Calu3 (cell line): ENCODE measurements at places on chromosomes 16 and 17. TPM values are rescaled to one million over a fixed set of nuclear protein-coding genes. Genes with fewer than 3 reads are reported as not detected.

GRCh38 chr16:12320298-12320706 is 343.8 kb downstream of the SNX29 start:
- no peak for DNase-seq

GRCh38 chr17:55484575-55484974 is 26.7 kb downstream of the SMIM36 start:
- no peak for DNase-seq

- DNase-seq: no peak
Measured at GRCh38 chr16:11605891-11606290, 19.2 kb upstream of the LITAF start.

GRCh38 chr17:56096026-56096810 is 57.1 kb upstream of the ANKFN1 start:
- no peak for DNase-seq

DNA sequence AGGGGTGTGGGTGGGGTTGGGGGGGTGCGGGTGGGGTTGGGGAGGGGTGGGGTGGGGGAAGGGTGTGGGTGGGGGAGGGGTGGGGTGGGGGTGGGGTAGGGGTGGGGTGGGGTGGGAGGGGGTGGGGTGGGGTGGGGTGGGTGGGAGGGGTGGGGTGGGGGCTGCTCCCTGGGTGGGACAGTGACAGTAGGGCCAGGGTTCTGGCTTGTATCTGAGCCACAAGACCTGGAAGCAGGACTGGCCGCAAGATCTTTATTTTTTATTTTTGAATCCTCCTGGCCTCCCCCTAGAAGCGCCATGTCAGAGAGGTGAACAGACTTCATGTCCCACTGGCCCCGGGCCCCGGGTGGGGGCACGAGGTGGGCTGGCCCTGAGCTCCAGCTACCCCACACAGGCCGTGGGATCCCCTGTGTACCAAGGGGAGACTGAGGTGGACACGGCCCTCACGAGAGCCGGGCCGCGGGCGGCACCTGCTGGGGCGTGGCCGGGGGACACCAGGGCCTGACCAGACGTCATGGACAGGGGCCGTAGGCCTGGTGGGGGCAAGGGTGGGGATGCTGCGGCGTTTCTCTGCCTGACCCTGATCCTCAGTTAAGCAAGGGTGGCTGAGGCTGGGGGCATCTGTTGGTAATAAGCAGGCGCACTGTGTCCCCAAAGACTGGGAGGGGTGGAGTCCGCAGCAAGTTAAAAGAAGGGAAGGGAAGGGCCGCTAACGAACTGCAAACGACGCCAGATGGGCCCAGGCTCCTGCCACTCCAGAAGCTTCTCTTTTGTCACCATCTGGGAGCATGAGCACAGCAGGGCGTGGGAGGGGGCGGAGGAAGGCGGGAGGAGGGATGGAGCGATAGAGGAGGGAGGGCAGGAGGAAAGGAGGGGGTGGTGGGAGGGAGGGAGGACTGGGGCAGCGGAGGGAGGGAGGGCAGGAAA is 22.3 kb upstream of the PABPN1L start:
- DNase-seq: no peak

- peak; percentile 9 for DNase-seq
Measured at GRCh38 chr16:229731-230281, 557 bp upstream of the LUC7L start.

- peak; percentile 100 for DNase-seq
Measured at GRCh38 chr17:40026816-40027613, 11.8 kb downstream of the CSF3 start.

- no peak for DNase-seq
Measured at GRCh38 chr16:1980030-1980769, 1.1 kb downstream of the NOXO1 start.

GRCh38 chr17:56030009-56030624 is 123.2 kb upstream of the ANKFN1 start:
- DNase-seq: no peak

DNA sequence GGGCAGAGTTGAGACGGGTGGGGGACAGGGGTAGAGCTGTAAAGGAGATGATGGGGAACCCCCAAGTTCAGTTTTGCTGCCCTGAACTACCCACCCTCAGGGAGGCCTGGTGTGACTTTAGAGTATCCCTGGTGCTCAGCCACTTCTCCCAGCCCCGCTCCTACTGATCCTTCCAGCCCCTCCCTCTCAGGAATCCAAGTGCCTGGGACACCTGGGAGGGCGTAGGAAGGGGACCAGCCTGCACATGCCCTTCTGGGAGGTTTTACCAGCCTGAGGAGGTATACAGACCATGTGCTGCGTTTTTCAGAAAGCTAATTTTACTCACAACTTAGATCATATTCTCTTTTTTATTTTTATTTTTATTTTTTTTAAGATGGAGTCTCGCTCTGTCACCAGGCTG is 4.1 kb downstream of the ST6GALNAC2 start:
- DNase-seq: no peak

DNA sequence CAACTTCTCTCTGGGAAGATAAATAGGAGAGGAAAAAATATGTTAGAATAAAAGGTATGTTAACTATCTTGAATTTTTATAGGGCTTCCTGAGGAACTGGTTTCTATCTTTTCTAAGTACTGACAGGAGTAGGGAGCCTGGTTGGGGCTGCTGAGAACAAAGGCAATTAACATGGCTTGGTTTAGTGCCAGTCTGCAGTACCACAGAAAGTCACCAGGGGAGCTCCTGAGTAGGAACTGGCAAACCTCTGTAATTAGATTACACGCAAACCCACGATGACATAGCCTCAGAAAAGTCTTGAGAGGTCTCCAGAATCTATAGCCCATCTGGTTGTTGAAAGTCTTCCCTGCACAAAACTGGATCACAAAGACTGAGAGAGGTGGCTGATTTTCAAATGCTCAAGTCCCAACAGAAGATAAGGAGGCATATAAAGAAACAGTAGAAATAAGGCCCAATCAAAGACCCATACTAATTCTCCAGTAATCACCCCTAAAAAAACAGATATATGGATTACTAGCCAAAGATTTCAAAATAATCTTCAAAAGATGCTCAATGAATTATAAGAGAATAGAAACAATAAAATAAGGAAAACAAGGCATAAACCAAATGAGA is 11.7 kb upstream of the CNTNAP4 start:
- DNase-seq: peak; percentile 62

GRCh38 chr16:81502396-81503070 is 57.9 kb downstream of the CMIP start:
- no peak for DNase-seq

DNA sequence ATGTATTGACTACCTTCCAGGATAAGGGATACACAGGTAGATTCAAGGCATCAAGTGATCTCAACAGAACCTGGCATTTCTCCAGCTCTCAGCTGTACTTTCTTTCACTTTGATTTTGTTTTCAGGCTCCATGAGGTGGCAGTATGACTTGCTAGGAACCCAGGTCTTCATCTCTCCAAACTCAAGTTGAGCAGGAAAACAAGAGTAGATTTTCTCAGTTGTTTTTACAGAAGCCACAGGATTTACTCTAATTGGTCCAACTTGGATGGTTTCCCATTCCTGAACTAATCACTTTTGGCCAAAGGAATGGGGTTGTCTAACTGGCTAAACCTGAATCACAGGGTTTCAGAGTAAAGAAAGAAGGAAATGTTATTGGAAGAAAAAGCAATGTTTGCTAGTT is 146.6 kb downstream of the TRIM37 start:
- DNase-seq: peak; percentile 37

DNA sequence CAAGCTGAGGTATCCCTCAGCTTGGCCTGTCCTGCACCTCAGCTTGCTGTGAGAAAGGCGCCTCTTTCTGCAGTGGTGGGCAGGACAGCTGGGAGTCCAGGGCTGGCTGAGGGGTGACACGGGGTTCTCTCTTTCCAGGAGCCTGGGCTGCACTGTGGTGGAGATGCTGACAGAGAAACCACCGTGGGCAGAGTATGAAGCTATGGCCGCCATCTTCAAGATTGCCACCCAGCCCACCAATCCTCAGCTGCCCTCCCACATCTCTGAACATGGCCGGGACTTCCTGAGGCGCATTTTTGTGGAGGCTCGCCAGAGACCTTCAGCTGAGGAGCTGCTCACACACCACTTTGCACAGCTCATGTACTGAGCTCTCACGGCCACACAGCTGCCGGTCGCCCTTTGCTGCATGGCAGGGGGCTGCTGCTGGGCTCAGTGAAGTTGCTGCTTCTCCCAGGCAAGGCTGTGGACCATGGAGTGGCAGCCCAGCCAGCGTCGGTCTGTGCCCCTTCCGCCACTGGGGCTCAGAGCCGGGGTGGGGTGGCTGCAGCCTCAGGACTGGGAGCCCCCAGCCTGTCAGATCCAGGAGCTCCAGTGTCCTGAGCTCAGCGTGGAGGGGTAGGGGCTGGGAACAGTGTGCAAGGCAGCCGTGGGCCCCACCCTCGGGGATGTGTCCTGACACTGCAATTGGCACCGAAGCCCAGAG is 6.4 kb downstream of the LIMD2 start:
- DNase-seq: no peak

DNA sequence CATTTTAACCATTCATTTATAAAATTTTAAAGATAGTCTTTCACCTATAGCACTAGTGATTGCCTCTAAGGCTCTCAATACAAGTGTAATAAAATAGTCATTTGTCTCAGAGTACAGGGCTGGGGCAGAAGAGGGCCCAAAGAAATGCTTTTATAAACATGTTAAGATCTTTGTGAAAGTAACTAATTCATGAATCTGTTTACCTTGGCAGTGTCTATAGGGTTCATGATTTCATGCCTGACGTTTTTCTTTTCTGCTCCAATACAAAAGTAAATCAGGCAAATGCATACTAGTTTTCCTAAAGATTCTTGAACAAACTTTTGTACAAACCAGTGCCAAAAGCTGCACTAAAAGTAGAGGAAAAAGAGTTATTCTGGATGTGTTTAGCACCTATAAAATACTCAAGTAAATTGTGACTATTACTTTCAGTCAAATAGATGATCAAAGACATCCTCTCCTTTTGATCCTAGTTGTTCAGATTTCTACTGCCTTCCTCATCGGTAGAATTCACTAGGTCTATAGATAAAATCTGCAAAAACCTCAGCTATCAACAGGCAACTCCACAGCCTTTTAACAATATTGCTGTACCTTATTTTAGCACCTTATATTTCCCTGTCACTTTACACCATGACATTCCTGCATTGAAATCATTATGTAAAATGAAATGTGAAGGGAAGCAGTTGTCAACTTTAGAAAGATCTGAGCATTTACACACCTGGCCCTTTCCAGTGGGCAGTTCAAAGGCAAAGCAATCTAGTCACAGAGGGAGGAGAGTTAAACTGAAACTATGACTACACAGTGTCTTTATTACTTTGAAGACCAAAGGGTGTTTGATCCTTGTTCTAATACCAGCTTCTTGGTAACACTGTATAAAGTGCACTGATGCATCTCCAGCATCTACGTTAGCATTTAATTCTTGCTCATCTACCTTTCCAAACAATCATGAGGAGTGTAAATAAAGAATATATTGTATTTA is 100.0 kb upstream of the MED13 start:
- DNase-seq: no peak

DNA sequence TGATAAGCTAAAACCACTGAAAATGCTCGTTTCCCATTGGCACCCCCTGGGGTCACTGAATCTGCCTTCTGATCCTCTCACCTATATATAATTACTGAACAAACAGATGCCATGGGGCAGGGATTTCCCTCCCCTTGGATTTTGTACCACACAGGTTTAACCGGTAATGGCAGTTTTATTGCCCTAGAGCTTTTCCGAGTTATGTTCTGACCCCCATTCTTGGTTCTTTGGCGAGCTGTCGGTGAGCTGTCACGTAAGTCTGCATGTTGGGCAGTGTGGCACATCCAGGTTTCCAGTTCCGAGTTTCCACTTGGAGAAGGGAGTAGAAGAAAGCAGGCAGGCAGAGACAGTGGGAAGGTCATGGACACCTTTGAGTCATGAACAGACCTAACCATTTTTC is 7.1 kb downstream of the TMEM97 start:
- DNase-seq: peak; percentile 67

DNA sequence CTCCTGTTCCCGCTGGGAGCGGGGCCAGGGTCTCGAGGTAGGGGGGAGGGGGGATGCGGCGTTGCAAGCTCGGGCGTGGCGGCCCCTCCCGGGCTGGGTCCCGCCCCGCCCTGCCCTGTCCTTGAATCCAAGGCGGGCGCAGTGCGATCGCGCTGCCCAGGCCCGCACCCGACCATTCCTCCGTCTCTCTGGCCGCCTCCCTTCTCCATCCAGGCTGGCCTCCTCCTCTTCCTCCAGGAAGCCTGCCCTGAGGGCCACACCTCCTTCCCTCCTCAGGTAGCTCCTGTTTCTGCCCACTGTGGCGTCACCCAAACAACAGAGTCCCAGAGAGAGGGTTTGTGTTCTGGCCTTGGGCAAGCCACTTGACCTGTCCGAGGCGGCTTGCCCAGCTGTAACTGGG is 43.0 kb upstream of the TAC4 start:
- DNase-seq: no peak

DNA sequence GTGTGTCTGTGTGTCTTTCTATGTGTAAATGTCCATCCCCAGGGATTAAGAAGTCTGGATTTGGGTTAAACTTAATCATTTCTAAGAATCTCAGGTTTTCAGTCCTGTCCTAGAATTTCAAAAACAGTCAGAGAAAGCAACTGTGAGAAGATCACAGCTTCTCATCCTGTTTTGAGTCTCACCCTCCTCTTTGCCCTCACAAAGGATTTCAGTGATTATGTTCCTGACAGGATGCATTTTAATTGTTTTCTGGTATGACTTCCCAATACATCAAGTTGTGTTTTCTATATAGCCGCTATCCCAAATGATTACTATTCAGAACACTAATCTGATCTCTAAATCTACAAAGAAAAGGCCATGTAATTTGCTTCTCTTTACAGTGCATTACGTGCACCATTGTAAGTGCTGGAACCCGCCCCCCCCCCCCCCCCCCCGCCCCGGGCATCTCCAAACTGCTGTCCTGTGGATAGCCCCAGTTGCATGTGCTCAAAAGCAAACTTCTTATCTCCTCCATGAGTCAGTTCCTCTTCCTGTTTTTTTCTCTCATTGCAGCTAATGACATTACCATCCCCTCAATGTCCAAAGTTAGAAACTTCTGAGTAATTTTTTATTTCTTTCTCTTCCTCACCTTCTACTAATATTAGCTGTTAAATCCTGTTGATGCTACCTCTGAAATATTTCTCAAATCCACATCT is 73.9 kb downstream of the CDH13 start:
- DNase-seq: no peak

GRCh38 chr17:38341035-38341721 is 2.6 kb downstream of the GPR179 start:
- peak; percentile 84 for DNase-seq

DNA sequence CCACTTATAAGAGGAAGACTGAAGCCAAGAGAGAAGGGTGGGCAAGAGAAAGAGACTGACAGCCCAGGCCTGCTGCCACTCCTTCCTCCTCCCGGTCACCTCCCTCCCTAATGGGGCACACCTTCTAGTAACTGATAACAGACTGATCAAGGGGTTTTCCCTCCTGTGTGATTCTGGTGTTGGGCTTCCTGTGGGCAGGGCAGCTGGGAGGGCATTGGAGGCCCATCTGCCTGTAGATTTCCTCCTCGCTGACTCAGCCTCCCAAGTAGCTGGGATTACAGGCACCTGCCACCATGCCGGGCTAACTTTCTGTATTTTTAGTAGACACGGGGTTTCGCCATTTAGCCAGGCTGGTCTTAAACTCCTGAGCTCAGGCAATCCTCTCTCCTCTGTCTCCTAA is 16.2 kb downstream of the CA4 start:
- peak; percentile 49 for DNase-seq

- DNase-seq: no peak
Measured at GRCh38 chr16:35745191-35745590, 2285.8 kb downstream of the TP53TG3F start.

Gene NT5C3B
- total RNA-seq: 62.0 and 65.2 TPM in 2 replicates

Gene MARCHF10
- not detected in 2 replicates for total RNA-seq

Gene DRC7
- total RNA-seq: not detected in 2 replicates

Gene KRT27
- not detected in 2 replicates for total RNA-seq

Gene CCP110
- 27.5 and 34.4 TPM in 2 replicates for total RNA-seq

Gene HSPB9
- total RNA-seq: 0.54 and 0.69 TPM in 2 replicates

Gene GFOD2
- 23.9 and 25.6 TPM in 2 replicates for total RNA-seq
